IgD-negative memory B cell (primary cell): ENCODE measurements at places on chromosomes 7 and 10. TPM values are rescaled to one million over a fixed set of nuclear protein-coding genes. Genes with fewer than 3 reads are reported as not detected.

Gene TMEM213
- not detected for polyA plus RNA-seq

Gene DPY19L1
- polyA plus RNA-seq = 1.1 TPM

Gene GRID2IP
- polyA plus RNA-seq = 0.09 TPM

Gene GNAT3
- polyA plus RNA-seq = not detected

Gene IDI2
- not detected for polyA plus RNA-seq

Gene SEMA3A
- 0.08 TPM for polyA plus RNA-seq

Gene ASB13
- polyA plus RNA-seq = 6.6 TPM
